ENCODE measurements at places on chromosomes 2 and 18.
A peak's percentile ranks its signal among the peaks of the same experiment; 100 is the strongest.

GRCh38 chr18:68803356-68803755 lies 5.5 kb downstream of the CCDC102B start:
- no peak for DNase-seq

- DNase-seq: no peak
Measured at GRCh38 chr2:168559187-168559586, 103.1 kb downstream of the CERS6 start.

GRCh38 chr2:10478916-10479315 lies 30.8 kb upstream of the ODC1 start:
- no peak for DNase-seq

- DNase-seq: no peak
Measured at GRCh38 chr2:150125708-150126107, 361.8 kb downstream of the RND3 start.

- no peak for DNase-seq
Measured at GRCh38 chr2:226002438-226002837, 602.9 kb downstream of the NYAP2 start.

DNA sequence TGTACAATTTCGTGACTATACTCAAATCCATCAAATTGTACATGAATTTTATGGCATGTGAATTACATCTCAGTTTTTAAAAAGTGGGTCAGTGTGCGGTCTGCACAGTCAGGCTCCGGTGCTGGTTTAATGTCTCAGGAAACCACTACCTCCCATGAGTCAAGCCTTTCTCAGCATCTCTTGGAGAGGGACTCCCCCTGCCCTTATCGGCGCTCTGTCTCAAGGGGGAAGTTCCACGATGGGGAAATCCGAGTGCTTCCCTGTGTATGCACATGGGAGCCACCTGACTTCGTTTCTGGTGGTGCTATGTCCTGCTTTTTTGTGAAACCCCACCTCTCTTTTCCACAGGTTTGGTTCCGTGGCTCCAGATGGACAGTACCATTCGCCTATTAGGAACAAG lies 72.5 kb downstream of the ACOXL start:
- DNase-seq: peak; percentile 80

DNA sequence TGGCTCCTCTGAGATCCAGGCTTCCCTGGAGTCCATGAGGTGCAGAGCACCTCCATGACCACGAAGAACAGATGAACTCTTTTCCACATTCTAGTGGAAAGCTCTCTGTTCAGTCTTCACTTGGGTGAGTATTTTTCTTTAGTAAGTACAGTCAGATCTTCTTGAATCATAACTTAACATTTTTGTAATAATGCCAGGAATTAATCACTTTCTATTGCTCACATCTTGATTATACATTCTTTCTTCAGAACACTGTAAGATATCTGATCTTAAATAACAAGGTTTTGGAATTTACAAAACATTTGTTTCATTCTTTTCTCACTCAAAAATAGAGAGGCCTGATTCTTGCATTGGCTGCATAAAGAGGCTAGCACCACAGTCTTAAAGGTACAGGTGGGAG lies 45.4 kb upstream of the RND3 start:
- no peak for DNase-seq

- no peak for DNase-seq
Measured at GRCh38 chr2:32559136-32559535, 68.7 kb upstream of the TTC27 start.

DNA sequence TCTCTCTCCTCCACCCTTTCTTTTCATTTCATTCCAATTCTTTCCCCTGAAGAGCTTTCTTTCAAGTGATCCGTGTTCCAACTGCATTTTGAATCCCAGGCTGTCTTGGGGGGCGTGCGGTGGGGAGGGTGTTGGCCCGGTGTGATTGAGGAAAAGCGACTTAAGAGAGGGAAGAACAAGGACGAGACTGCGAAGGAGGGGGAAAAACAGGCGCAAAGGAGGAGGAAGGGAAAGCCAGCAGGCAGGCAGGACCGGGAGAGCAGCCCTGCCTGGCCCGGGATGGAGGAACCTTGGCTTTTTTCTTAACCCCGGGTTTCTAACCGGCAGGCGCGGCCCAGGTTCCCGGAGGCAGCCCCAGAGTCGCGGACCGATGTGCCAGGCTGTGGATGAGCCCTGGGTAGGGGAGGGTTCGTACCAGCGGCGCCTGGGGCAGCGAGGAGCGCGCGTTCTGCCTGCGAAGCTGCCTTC lies 1.3 kb downstream of the ADCYAP1 start:
- no peak for DNase-seq

GRCh38 chr2:161090411-161090810 lies 69.8 kb upstream of the TANK start:
- peak; percentile 19 for DNase-seq

- DNase-seq: no peak
Measured at GRCh38 chr18:48545757-48546321, 7.0 kb downstream of the CTIF start.

GRCh38 chr2:17792515-17792914 lies 23.7 kb upstream of the MSGN1 start:
- no peak for DNase-seq

- no peak for DNase-seq
Measured at GRCh38 chr2:152511981-152512380, 177.0 kb downstream of the FMNL2 start.

DNA sequence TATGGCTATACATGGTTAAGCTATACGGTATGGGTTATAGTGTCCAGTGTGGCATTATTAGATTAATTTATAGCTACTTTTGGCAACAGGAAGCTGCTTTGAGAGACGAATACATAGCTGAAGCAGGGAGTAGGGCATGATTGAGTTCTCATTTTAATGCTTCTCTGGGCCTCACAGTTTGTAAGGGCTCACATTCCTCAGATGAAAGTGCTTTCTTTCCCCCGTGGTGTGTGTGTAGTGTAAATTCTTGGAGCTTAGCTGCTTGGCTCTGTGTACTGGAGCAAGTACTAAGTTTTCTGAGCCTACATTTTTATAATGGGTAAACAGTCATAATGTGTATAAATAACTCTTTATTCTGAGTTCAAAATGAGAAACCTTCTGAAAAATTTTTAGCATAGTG lies 173.7 kb downstream of the PTPRM start:
- DNase-seq: no peak

DNA sequence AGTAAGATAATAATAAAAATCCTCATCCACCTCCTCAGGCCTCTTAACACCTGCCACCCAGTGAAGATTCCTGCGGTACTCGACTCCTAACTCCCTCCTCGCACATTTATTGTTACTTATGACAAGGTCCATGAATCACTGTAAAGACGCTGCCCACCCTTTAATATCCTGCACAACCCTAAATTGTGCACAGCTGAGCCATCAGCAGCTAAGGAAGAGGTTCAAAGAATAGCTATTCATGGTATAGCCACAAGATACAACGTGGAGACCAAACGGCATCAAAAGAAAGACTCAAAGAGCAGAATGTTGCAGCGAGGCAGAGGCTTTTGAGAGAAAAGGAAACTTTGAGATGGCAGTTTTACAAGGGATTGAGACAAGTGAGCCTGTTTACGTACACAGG lies 266.3 kb downstream of the SATB2 start:
- no peak for DNase-seq

- no peak for DNase-seq
Measured at GRCh38 chr2:221130431-221130830, 441.7 kb downstream of the EPHA4 start.

DNA sequence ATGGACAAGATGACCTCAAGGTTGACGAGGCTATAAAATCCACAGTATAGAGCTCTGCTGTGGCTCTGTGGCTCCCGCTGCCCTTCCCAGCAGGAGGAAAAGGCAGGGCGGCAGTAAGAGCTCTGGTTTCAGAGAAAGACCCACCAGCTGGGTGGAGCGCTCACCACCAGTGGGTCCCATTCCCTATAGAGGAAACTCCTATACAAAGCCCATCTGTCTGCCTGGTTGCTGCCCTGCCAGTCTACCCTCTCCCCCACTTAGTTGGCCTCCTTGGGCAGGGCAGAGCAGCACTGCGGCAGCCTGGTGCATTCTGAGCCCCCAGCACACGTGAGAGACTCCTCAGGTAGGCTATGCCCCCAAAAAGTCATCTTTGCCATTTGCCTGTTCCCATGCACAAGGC lies 26.5 kb downstream of the TNS1 start:
- DNase-seq: no peak

GRCh38 chr2:38149531-38149930 lies 73.6 kb upstream of the CYP1B1 start:
- DNase-seq: no peak

- DNase-seq: no peak
Measured at GRCh38 chr2:44934038-44934982, 7.2 kb upstream of the SIX3 start.

DNA sequence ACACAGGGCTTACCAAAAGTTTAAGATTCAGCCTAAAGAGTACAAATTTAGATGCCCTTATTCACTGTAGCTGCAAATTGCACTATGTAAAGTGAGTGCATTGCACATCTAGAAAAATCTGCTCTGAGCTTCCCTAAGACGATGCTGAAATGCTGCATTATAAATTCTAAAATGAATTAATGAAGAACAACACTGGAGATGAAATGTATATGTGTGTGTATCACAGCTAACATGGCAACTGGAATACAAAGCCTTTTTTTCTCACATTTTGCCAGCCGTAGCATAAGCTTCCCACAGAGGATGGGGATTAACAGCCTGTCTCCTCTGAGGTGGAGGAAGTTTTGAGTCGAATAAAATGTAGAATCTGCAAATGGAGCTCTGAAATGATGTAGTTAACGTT lies 338.3 kb upstream of the ZEB2 start:
- no peak for DNase-seq

DNA sequence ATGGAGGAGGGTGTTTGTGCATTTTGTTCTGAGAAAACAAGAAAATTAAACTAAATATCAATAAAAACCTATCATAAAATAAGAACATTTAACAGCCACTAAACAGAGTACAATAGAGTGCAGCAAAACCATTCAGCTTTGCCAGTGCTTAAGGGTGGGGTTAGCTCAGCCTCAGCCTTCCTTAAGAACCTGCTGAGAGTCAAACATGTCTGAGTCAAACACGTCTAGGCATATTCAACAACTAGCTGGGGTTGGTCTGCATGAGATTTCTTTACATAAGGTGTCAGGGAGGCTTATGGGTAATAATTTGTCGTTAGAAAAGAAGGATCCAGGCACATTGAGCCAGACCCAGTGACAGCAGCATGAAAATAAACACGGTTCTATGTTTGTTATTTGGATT lies 298.2 kb downstream of the SP3 start:
- no peak for DNase-seq

DNA sequence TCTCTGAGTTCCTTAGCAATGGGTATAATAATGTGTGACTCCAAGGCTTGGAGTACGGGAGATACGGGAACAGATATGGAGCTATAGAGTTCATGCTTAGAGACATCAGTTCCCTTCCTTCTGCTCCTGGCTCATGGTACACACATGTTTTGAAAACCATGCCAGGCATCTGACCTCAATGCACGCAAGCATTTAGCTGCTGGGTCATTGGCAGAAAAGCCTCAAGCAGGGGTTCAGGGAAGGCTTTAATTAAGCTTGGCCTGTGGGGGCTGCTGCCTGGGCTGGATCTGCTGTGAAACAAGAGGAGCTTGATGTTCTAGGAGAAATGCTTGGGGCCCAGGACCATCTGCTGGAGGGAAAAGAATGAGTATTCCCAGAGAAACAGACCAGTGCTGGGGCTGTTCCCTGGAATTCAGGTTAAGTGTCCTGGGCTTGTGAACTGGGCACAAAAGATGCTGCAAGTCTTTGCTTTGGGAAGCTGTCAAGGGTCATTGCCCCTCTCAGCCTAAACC lies 3.2 kb downstream of the ALLC start:
- no peak for DNase-seq

- no peak for DNase-seq
Measured at GRCh38 chr2:138469411-138469810, 32.2 kb upstream of the SPOPL start.

DNA sequence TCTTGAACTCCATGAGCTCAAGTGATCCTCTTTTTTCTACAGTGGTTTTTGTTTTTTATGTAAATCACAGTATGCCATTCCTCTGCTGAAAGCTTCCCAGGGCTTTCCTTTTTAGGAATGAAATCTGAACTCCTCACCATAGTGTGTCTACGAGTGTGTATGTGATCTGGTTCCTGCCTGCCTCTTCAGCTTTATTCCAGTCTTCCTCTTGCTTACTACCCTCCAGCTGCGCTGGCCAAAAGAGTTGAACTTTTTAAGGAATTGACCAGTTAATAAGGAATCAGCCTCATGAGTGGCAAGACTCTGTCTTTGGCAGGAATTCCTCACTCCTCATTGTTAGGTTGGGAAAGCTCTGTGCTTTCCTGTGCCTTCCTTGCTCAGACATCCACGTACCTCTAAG lies 4.0 kb downstream of the CCT7 start:
- no peak for DNase-seq

DNA sequence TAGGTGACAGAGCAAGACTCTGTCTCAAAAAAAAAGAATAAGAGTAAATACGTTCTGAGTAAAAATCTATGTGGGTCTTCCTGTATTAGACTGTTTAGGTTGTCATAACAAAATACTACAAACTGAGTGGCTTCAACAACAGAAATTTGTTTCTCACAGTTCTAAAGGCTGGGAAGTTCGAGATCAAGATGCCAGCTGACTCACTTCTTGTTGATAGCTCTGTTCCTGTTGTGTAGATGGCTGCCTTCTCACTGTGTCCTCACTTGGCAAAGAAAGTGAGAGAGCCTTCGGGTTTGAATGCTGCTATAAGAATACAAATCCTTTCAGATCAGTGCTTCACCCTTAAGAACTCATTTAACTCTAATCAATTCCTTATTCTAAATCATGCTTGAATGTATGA lies 430.0 kb upstream of the VWC2L start:
- DNase-seq: no peak

- DNase-seq: no peak
Measured at GRCh38 chr2:28399956-28400355, 7.3 kb downstream of the FOSL2 start.

- DNase-seq: no peak
Measured at GRCh38 chr2:232028631-232029030, 67.1 kb downstream of the DIS3L2 start.

DNA sequence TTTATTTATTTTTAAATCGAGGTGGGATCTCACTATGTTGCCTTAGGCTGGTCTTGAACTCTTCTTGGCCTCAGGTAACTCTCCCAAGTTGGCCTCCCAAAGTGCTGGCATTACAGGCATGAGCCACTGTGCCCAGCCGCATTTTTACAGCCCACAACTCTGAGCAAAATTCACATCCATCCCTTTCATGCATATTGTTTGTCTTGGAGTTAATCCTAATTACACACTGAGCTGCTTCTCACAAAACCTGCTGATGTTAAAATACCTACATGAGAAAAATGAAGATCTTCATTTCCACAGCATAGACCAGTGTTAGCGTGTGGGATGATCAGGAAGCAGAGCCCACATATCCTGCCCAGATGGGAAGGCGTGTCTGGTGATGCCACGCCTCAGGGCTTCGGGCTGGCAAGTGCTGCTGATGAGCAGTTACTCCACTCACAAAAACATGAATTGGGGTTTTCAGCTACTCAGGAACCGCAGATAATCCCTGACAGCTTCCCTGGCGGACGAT lies 14.6 kb downstream of the ITGB1BP1 start:
- DNase-seq: no peak

DNA sequence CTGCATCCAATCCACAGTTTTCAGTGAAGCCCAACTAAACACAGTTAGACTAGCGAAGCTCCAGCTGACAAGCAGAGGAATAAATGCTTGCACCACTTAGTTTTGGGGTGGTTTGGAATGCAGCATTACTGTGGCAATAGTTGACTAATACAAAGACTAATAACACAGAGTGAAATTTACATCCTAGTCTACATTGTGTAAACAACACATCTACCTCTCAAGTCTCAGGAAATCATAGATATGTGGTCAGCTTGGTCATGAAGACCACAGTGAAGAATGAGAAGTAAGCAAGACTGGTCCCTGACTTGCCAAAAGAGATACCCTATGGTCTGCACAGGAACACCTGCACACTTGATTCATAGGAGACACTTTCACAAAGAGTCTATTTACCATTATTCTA lies 155.1 kb upstream of the TANK start:
- DNase-seq: no peak

Measured in stimulated activated CD4-positive, alpha-beta T cell treated with anti-CD3 and anti-CD28 coated beads, Interleukin-4, amount 100 ng/mL, for 24 hours (primary cell).